Cardiac fibroblast (primary cell): ENCODE measurements at places on chromosomes 6 and 20.

DNA sequence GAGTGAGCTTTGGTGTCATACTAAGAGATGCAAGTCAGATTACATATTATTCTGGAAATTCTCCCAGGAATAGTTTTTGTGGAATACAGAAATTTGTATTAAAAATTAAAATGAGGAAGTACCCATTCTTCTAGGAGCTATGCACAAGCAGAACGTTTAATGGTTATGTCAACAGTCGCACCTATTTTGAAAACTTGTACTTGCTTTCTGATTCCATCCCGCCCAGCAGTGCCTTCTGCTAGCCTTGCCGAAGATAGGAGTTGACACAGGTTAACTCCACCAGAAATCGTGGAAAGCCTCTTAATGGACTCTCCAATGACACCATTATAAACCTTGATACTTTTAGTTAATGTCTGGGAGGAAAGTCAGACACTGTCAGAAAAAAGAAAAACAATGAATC, 6.7 kb downstream of the PBOV1 start:
- no peak for DNase-seq

GRCh38 chr6:137767911-137768690, 99.0 kb upstream of the TNFAIP3 start:
- DNase-seq, result peak; percentile 76

DNA sequence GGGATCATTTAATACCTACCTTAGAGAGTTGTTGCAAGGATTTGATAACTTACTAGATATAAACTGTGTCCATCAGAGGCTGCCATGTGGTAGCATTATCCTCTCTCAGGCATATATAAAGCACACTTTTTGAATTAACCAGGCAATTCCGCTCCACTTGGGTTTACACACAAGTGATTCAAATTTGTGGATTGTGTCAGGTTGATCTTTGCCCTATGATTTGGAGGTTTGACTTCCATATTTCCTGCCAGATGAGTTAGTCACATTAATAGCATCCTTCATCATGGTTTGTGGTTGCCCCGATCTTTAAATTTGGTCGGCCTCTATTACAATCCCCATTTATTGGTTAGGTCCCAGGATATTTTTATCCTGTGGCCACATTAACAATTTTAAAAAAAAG, 44.8 kb upstream of the CTAGE9 start:
- DNase-seq, result no peak

DNA sequence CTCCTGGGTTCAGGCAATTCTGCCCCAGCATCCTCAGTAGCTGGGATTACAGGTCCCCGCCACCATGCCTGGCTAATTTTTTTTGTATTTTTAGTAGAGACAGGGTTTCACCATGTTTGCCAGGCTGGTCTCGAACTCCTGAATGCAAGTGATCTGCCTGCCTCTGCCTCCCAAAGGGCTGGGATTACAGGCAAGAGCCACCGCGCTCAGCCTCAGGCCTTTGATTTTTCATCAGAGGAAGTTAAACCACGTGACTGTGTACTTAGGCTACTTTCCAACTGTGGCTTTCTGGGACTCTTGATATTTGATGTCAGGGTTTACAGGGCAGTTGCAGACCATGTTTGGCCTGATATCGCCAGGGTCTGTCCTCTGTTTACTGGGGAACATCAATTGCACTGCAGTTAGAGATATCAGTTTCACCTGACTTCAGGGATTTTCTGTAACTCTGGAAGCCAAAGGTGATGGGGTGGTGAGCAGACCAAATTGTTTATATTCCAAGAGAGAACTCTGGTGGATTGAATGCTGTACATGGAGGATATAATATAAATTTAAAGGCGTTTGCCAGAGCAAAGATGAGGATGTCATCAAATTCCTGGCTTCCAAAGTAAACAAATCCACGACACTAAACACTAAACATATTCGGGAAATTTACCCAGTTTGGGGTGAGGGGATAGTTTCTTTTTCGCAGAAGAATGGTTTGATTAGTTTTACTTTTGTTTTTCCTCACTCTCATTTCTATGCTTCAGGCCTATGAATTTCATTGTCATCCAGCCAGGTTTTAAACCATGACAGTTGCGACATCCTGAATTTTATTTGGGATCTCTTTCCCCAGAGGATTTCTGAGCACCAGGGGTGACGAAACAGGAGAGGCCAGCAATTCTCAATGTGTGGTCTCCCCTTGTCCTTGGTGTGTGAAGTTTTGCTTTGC, 4.2 kb downstream of the PSMF1 start:
- DNase-seq, result peak; percentile 72

GRCh38 chr20:35908007-35908406, 46.3 kb downstream of the SCAND1 start:
- no peak for DNase-seq

GRCh38 chr6:158292016-158292415, 20.2 kb upstream of the TULP4 start:
- DNase-seq, result no peak

GRCh38 chr6:120202878-120203277, 853.3 kb upstream of the MAN1A1 start:
- no peak for DNase-seq

DNA sequence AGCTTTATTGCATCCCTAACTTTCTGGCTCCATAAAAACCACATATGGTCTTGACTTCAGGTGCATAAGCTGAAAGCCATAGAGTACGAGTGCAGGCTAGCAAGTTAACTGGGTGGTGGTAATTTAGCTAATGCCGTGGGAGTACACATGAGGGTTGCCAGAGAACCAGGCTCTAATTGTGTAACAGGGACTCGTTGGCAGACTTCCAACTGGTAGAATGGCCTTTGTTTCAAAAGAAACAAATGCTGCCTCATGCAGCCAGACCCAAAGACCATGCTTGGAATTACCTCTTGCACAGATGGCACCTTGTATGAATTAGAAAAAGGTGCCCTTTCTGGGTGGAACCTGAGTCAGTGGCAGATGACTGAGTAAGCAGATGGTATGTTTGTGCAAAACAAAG, 73.2 kb downstream of the LY86 start:
- DNase-seq, result peak; percentile 75

GRCh38 chr6:22320750-22321149, 23.9 kb upstream of the PRL start:
- DNase-seq, result peak; percentile 78

GRCh38 chr6:3798055-3798919, 46.8 kb upstream of the PXDC1 start:
- no peak for DNase-seq

DNA sequence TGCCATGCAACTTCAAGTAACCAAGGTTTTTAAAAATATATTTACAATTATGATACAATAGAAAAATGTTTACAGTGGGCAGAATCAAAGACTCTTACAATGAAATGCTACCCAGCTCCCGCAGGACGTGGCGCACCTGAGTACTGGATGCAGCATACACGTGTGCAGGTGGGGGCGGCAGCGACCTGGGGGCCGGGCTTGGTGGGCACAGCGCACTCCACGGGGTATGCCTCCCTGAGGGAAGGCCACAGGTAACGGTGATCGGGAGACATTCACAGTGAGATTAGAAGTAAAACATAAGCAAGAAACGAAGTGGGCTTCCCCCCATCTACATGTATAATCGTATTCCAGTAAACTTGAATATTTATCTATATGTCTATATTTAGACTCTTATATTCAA, 54.2 kb downstream of the WDR27 start:
- no peak for DNase-seq
